Right lobe of liver (tissue), 6 donors: ENCODE measurements at places on chromosomes 6 and 20. TPM values are rescaled to one million over a fixed set of nuclear protein-coding genes. Genes with fewer than 3 reads are reported as not detected.

The ATP9A gene
- total RNA-seq: 10.5 TPM

The TPD52L2 gene
- 25.4 TPM for total RNA-seq

The KIAA0408 gene
- not detected for total RNA-seq

The WFDC2 gene
- 1.2 TPM for total RNA-seq

DNA sequence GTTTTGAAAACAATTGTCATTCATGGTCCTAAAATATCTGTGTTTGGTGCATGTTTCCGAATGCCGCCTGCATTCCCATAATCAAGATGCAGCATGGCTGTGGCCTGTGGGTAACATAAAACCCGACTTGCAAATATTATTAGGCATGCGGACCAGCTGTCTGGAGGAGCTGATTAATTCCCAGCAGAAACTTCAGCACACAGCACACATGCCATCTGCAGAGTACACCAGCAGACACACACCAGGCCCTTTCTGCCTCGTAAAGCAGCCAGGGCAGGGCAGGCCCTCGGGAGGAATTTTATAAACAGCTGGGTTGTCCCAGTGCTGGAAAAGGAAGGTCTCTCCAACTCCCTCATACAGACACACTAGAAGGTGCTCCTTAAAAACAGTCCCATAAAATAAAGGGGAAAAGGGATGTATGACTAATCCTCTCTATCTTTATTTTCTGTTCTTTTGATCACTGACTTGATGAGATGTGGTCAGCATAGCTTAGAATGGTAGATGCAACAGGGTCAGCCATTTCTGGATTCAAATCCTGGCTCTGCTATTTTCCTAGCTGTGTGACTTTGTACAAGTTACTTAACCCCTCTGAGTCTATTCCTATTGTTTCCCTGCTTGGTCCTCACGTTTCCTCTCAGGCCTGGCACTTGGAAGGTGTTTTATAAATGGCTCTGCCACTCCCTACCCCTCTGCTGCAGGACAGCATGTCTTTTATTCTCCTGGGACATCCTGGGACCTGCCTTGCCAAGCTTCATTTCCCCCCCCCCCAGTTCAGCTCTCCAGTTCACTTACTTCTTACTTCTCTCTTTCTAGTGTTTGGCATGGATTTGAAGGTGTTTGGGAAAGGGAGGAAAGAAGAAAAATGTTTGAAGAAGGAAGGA lies 85.9 kb upstream of the TRAF3IP2 start:
- DNase-seq: no peak

DNA sequence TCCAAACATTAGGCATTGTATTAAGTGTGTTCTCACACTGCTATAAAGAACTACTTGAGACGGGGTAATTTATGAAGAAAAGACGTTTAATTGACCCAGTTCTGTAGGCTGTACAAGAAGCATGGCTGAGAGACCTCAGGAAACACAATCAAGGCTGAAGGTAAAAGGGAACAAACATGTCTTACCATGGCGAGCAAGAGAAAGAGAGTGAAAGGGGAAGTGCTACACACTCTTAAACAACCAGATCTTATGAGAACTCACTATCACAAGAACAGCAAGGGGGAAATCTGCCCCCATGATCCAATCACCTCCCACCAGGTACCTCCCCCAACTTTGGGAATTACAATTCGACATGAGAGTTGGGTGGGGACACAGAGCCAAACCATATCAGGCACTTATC lies 86.6 kb upstream of the TOP1 start:
- DNase-seq: no peak

DNA sequence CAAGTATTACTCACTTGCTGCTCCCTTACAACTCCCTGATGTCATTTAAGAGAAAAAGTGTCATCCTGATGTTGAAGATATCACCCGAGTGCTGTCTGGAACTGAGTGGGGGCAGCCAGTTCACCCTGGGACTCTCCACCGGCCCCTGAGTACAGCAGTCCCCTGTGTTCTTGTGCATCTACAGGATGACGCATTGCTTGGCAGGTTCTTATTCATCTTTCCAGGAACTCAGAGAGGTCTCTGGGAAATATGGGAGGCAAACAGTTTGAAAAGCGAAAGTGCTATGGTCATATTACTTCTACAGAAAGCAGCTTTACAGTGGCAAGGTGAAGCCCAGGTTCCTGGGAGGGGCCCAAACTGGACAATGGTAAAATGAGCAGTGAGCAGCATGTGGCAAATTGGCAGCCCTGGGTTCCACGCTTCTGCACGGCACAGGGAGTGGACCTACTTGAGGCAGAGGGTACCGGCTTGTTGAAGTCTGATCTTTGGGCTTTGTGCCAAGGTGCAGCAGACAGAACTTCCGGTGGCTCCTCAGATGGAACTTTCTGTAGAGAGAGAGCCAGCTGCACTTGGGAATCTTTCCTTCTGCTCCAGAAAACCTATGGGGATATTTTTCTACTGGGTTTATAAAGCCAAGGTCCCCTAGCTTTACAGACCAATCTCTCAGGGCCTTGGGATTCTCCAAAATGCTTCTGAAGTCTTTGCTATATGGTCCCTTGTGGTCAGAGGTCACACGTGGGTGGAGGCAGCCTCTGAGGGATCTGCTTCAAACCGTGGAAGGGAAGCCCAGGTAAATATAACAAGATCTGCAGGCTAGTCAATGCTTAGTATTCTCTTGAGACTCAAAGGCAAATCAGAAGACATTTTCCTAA lies 128.3 kb downstream of the MAP3K7 start:
- no peak for DNase-seq

- no peak for DNase-seq
Observed at GRCh38 chr6:7419065-7419464, 29.5 kb downstream of the RIOK1 start.

DNA sequence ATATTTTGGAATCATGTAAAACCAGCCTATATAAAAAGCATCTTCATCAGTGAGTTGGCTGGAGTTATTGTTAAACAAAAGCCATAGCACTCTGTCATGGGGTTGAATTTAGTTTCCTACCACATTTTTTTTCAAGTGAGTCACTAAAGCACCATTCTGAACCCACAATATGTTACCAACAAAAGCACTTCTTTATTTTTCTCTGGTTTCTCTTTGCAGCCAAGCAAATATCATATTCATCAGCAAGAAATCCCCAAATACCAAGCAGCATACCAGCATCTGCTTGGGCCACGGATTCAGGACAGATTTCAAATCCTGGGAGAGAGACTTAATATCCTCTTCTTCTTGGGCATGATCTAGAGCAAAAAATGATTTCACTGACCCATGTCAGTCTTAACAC lies 441.4 kb downstream of the BCKDHB start:
- DNase-seq: no peak

DNA sequence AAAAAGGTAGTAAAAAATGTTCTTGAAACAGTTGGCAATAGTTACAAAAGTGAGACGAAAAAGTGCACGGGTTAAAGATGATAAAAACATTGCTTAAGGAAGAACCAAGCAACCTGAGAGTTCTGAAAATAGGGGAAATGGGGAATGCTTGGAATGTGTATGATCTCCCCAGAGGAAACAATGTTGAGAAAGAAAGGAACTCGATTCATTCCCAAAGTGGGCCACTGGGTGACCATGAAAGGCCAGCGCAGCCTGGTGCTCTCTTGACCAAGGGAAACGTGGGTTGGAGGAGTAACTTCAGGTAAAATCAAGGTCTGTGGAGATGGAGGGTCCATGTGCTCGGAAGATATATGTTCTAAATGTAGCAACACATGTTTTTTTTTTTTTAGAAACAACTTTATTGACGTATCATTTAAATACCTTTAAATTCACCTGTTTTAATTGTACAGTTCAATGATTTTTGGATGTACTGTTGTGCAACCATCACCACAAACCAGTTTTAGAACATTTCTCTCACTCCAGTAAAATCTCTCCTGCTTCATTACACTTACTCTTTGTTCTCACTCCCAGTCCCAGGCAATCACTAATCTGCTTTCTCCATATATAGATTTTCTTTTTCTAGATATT lies 34.5 kb upstream of the CEP85L start:
- DNase-seq: no peak

- no peak for DNase-seq
Observed at GRCh38 chr6:157527471-157527907, 146.5 kb downstream of the ZDHHC14 start.

- DNase-seq: no peak
Observed at GRCh38 chr6:20600831-20601230, 66.6 kb downstream of the CDKAL1 start.

- no peak for DNase-seq
Observed at GRCh38 chr6:72616406-72617015, 5.4 kb upstream of the KCNQ5 start.

DNA sequence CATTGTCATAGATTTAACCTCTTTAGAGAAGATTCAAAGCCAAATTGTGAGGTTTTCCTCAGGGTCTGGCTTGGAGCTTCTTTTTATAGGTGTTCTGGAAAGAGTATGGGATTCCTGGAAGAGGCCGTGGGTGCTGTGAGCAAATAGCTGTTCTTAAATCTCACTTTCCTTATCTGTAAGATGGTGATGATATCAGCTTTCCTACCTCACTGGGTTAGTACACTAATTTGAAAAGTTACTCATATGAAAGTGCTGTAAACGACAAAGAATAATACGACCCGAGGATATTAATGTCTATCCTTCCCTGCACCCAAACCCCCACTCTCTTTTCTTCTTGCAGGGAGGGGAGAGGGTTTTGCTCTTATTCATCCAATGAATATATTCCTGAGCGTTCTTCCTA lies 116.9 kb upstream of the ENPP5 start:
- no peak for DNase-seq

GRCh38 chr20:54062812-54063280 lies 7.5 kb downstream of the BCAS1 start:
- DNase-seq: no peak

DNA sequence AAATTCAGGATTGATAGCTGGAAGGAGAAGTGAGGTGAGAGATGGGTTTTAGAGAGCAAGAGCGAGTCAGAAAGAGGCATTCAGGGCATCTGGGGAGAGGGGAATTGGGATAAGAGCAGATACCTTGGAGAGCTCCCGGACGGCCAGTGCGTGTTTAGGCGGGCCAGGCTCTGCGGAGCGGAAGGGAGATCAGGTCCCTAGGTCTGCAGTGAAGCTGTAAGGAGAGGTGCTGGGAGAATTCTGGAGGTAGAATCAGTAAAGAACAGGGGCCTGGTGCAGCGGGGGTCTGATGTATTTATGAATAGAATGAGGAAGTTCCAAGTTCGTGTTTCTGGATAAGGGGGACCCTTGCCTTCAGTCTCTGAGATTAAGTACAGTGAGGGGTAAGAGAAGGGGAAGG lies 47.4 kb upstream of the FAM83D start:
- no peak for DNase-seq

GRCh38 chr20:49854190-49854875 lies 41.7 kb downstream of the SLC9A8 start:
- DNase-seq: no peak

GRCh38 chr6:158457616-158458278 lies 102.1 kb upstream of the TMEM181 start:
- no peak for DNase-seq

DNA sequence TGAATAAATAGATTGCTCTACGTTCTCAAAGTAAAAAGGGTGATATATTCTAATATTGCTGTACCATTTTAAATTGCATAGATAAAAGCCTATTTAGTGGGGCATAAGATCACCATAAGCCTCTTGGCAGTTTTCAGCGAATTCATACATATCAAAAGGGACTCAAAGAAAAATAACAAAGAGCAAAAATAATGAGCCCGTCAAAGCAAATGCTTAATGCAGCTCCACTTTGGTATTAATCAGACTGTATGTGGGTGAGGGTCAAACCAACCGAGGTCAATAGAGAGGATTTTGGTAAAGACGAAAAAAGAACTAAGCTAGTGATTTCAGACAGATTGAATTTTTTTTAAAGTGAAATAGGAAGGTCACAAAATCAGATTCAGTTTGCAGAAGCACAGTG lies 598.8 kb downstream of the GRIK2 start:
- no peak for DNase-seq
